ENCODE measurements at places on chromosomes 12 and 14.

DNA sequence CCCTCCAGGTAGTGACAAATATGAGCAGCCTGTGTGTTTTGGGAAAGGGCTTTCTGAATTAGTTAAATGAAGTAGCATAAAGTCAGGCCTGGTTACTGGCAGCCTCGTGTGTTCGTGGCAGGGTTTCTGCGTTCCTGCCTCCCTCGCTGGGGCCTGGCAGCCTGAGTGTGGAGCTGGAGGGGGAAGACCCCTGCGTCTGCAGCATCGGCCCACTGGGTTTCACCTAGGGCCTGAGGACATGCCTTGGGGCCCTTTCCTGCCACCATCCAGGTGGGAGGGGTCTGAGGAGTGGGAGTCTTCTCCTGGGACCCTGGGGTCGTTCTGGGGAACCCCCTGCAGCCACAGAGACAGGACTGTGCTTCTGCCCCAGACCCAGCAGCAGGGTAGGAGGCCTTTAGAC lies 20.4 kb upstream of the AMN start:
- no peak for DNase-seq

- no peak for DNase-seq
Observed at GRCh38 chr12:87758271-87758670, 270.9 kb downstream of the C12orf50 start.

GRCh38 chr14:39426605-39427004 lies 5.6 kb downstream of the FBXO33 start:
- peak; percentile 43 for DNase-seq

- DNase-seq = no peak
Observed at GRCh38 chr12:63862187-63862968, 17.9 kb downstream of the SRGAP1 start.

Data from amniotic stem cell (primary cell).